ENCODE measurements at places on chromosomes 6 and 20. TPM values are rescaled to one million over a fixed set of nuclear protein-coding genes. Genes with fewer than 3 reads are reported as not detected.

The ERVFRD-1 gene
- total RNA-seq, result 0.80 TPM

The MRAP2 gene
- 9.4 TPM for total RNA-seq

DNA sequence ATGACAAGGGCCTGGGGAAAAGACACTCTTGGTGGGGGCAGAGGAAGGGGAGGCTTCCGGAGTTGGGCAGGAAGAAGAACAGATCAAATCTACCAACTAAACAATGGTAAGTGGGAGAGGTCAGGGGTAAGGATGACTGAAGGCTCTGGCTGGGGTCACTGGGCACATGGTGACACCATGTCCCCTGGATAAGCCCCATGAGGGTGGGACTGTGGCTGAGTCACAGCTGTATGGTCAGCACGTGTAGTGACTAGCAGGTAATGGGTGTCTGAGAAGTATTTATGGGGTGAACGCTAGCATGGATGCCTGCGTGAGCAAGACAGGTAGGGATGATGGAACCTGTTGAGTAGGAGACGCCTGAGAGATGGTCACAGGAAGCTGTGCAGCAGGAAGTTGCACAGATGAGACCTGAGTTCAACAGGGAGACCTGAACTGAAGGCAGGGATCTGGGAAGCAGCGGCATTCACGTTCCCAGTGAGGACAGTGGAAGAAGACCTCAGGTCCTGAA is 64.5 kb upstream of the SNX9 start:
- H3K36me3 ChIP-seq, result no peaks in the 10 kb centered on the region
- H3K4me1 ChIP-seq, result peaks cover 2% of the 10 kb centered on the region
- H3K4me3 ChIP-seq, result no peak overlapping the region
- no peaks in the 10 kb centered on the region for H3K27me3 ChIP-seq

DNA sequence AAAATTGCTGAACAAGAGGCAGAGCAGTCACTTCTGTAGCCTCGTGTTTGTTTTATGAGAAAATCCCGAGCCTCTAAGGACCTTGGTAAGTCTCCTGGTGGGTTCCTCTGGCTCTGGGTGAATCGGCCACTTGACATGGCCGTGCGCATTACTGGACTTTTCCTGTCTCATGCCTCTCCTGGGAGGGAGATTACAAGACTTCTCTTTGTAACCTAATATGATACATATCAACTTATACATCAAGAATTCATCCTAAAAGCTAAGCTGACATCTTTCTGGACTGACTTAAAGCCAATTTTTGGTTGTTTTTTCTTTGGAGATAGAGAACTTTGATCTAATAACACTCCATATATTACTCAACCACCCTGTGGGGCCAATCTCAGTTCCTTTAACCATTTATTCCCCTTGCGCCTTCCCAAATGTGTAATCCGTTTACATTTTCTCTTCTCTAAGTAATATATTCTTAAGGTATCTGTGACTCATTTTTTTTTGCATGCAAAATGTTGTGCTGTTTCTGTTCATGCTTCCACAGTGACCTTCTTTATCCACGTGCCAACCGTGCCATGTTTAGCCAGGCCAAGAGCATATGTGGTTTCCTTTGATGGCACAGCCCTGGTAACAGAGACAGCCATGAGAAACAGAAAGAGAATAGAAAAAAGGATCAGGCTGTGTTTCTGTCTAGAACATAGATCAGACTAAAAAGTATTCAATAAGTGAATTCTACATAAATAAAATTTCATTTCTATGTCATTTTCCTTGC is 47.5 kb upstream of the JAG1 start:
- H3K4me3 ChIP-seq, result no peak overlapping the region
- H3K27ac ChIP-seq, result no peak overlapping the region
- H3K4me1 ChIP-seq, result no peaks in the 10 kb centered on the region
- no peaks in the 10 kb centered on the region for H3K36me3 ChIP-seq
- H3K27me3 ChIP-seq, result no peaks in the 10 kb centered on the region

GRCh38 chr6:133396984-133397348 is 155.8 kb downstream of the EYA4 start:
- no peaks in the 10 kb centered on the region for H3K27me3 ChIP-seq
- H3K36me3 ChIP-seq, result no peaks in the 10 kb centered on the region
- no peaks in the 10 kb centered on the region for H3K4me1 ChIP-seq
- H3K27ac ChIP-seq, result no peak overlapping the region
- DNase-seq, result no peak

DNA sequence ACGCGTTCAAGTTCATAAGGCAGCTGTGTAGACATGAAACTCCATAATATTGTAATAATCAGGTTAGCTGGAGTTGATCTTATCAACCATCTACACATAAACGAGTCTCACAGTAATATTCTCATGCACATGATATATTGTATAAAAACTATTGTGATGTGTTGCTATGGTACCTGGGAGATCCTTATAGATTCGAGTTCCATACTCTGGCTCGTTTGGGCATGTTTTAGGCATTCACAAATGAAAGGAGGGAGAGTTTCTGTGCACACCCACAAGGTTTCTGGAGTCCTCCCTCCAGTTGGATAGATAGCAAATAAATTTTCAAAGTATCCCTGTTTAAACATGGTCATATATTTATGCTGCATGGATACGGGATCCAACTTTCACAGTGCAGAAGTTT is 567.5 kb upstream of the SLC35B3 start:
- H3K36me3 ChIP-seq, result no peaks in the 10 kb centered on the region
- no peak overlapping the region for H3K4me3 ChIP-seq
- no peak overlapping the region for H3K27ac ChIP-seq
- H3K27me3 ChIP-seq, result no peaks in the 10 kb centered on the region
- DNase-seq, result no peak

DNA sequence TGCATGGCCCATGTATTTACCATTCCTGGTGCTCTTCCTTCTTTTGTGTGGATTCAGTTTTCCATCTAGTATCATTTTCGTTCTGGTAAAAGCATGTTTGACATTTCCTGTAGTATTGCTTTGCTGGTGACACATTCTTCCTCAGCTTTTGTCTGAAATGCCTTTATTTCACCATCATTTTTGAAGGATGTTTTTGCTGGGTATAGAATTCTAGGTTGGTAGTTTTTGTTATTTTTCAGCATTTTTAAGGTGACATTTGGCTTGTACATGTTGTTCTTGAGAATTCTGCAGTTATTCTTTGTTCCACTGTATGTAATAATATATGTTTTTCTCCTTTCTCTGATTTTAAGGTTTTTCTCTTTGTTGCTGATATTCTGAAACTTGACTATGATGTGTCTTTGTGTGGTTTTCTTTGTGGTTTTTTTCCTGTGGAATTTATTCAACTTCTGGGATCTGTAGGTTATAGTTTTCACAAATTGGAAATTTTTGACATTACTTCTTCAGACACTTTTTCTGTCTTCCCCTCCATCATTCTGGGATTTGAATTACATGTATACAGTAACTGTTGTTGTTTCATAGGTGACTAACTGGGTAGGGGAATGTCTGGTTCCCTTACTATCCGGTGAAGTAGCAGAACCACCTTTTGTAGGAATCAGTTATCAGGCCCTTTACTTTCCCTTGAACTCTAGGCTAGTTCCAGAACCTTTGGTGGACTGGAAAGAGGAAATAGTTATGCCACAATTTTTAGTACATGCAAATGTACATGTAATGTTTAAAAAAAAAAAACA is 30.2 kb downstream of the SNX9 start:
- H3K4me3 ChIP-seq, result no peak overlapping the region
- no peak overlapping the region for H3K27ac ChIP-seq
- no peak for DNase-seq
- H3K36me3 ChIP-seq, result no peaks in the 10 kb centered on the region

GRCh38 chr6:52389626-52390360 is 27.8 kb downstream of the PAQR8 start:
- DNase-seq, result no peak
- no peaks in the 10 kb centered on the region for H3K27me3 ChIP-seq
- peak overlapping the region; percentile 16 for H3K27ac ChIP-seq

GRCh38 chr6:100467129-100468015 is 2.7 kb upstream of the SIM1 start:
- no peak overlapping the region for H3K27ac ChIP-seq
- H3K36me3 ChIP-seq, result no peaks in the 10 kb centered on the region
- peaks cover 3% of the 10 kb centered on the region for H3K27me3 ChIP-seq
- no peaks in the 10 kb centered on the region for H3K4me1 ChIP-seq
- DNase-seq, result no peak
